ENCODE measurements at places on chromosomes 4 and X.

- peak; percentile 74 for DNase-seq
These were observed 489.1 kb upstream of the INTU start for GRCh38 chr4:127143460-127144195.

DNA sequence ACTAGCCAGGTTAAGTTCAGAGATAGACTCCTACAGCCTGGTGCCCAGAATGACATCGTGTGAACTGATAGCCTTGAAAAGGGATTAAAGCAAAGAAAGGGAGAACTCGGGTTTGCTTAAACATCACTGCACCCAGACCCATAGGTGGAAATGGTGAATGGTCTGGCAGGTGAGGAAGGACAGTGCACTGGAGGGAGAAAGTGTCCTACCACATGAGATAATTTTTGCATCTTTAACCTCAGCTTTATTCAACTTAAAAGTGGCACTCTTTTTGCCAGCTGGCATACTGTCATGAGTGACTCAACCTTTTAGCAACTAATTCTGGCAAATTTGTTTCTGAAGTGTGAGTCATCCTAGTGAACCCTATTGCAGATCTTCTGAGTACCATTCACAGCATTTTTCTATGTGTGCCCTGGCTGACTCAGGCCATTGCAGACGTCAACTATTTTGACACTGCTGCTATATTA is 53.0 kb upstream of the DAPP1 start:
- peak; percentile 96 for DNase-seq

DNA sequence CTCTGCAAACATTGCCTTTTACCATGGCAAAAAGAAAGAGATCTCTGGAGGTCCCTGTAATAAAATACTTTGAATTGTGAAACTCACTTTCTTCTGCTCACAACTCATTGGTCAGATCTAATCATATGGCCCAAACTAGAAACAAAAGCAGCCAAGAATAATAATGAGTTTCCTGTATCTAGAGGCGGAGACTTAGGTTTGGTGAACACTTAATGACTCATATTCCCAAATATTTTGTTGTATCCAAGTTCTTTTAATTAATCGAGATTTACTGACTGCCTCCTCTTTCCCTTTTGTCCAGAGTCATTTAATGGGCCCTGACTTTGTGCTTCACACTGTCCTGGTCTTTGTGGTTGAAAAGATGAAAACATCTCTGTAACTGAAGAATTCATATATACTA is 190.6 kb downstream of the CCSER1 start:
- peak; percentile 77 for DNase-seq

DNA sequence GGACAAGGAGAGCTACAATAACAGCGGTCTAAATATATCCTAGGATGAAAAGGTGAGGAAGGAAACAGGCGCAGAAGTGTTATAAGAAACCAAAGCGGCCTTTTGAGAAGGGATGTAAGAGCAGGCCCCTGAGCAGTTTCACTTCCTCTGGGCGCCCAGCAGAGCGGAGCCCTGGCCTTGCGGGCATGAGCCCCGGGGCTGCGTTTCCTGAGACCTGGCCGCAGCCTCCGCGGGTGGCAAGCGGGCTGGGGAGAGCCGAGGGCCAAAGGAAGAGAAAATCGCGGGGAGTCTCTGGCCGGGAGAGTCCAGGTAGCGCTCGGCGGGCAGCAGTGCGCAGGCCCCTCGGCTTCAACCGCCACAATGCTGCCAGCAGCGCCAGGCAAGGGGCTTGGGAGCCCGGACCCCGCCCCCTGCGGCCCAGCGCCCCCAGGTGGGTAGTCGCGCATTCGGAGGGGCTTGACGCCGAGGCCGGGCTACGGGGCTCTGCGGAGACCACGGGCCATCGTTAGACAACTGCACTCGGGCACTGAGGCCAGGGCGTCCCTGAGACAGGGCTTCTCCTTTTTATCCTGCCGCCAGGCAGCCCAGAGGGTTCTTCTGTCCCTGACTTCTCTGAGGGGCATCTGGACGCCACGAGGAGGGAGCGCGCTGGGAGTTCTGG is at the start of gene BANK1:
TSS of gene BANK1 (plus strand) at position 210 of the 661 bp plus-strand sequence. CDS start at position 361, 151 bp downstream.
- peak; percentile 59 for DNase-seq

GRCh38 chrX:79176028-79176427 is 31.5 kb downstream of the GPR174 start:
- no peak for DNase-seq

GRCh38 chr4:145808848-145809512 is 129.0 kb downstream of the C4orf51 start:
- DNase-seq = no peak

GRCh38 chr4:55912249-55912648 is 36.5 kb upstream of the CEP135 start:
- no peak for DNase-seq

DNA sequence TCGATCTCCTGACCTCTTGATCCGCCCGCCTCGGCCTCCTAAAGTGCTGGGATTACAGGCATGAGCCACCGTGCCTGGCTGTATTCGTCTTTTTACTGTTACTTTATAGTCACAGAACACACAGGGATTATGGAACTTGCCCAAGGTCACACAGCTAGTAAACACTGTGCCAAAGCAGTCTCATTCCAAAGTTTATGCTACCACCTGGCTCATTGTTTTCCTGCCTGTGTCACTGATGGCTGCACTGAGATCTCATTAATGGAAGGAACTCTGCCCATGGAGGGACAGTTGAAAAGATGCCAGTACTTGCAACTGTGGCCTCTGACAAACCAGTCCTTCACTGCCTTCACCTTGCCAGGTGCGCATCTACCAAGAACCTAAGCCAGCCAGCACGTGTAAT is 517.7 kb downstream of the BCOR start:
- DNase-seq = no peak

DNA sequence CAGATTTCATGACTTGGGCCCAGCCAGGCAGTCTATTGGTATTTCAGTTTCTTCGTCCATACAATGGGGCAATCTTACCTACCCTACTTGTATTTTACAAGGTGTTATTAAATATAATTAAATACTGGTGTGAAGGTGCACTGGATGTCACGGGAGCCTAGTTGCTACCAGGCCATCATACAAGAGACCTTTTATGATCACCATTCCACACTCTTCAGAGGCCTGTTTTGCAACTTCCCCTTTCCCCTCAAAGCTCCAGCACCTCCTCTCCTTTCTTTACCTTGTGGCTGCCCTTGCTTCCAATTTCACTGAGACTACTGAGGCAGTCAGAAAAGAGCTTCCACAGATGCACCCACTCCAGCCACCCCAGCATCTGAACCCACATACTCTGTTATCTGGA is 93.8 kb upstream of the HELT start:
- no peak for DNase-seq

DNA sequence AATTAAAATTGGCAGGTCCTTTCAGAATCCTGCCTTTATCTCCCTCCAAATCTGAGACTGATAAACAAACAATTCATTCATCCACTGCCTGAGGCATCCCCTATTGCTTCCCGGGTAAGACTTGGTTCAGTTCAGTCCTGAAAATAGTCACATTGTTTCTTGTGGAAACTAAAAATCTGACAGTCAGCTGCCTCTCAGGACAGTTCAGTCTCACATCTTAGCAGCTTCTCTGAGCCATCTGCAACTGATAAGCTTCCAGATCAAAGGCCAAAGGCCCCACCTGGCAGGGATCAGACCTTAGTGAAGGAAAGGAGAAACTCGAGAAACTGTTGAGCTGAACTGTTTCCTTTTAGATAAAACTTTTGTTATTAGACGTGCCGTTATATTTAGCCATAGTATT is 264.5 kb downstream of the IL15 start:
- no peak for DNase-seq

DNA sequence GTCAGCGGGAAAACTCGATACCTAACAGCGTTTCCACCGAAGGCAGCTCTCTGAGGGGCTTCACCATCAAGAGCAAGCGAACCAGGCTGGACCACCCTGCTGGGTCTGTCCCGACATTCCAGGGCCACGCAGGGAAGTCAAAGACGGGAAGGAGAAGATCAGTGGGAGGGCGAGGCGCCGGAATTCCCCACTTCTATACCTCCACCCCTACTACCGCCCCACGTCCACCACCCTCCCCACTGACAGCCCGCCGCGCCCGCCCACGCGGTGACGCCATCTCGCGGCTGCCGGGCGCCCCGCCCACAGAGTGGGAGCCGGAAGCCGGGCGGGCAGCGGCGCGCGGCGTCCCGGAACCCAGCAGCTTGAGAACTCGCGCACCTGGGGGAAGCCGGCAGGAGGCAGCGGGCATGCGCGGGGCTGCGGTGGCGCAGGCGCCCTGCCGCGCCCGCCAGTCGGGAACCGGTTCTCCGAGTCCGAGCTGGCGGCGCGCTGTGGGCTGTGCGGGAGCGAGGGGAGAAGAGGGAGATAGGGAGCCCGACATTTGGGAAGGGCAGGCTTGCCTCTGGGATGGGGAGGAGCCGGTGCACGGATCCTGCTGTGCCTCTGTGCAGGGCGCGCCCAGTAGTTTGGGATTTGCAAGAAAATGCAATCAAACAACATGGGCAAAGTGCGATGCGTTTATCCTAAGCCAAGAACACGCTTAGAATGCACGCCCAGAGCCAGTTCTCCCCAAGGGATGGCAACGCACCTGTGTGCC is 3.2 kb upstream of the STIM2 start:
- peak; percentile 96 for DNase-seq

DNA sequence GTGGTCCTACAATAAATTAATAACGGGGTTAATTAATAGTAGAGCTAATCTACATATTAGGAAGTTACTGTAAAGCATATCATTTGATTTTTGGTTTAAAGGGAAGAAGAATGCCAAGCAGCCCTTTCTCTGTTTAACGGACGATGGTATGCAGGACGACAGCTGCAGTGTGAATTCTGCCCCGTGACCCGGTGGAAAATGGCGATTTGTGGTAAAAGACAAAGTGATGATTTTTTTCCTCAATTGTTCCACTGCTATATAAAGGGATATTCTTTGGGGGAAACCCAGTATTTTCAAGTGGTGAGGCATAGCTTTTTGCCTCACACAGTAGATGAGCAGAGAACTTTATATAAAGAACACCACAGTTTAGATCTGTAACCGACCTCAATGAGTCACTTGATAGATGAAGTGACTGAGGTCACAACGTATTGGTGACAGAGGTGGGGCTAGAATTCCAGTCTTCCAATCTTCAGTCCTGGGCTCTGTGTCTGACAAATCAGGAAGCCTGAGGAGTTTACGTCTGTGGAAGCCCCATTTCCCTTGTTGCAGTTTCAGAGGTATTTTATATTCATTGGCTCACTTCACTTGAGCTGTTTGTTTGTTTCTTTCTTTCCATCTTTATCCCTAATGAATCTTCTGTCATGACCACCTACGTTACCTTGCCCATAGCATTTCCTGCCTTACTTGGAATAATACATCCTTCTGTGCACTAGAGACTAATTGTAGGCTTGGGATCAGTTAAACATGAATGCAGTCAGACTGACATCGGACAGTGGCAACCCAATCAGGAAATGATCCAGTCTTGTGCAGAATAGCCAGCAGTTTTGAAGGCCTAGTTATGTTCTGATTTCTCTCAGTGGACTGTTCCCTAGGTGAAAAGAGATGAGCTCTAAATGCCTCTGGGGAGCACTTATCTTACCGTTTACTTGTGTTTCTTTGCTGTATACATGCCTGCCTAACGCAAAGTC is 30.1 kb downstream of the ZRSR2 start:
- DNase-seq = peak; percentile 46

DNA sequence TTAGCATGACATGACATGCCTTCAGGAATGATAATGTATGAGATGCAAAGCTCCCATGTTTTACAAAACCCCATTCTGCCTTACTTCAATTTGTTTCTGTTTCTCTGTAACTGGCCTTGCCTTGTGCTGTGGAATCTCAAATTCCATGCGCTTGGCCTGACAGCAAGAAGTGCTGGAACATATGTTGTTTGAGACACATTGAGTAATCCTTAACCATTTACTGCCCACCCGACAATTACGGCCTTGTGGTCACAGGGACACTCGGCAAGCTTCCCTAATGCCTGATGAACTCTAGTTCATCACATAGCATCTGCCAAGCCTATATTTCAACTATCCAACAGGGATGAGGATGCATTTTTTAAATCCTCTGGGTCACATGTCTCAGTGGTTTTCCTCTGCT is 226.4 kb upstream of the CASK start:
- no peak for DNase-seq

- DNase-seq = peak; percentile 1
These were observed 95.8 kb downstream of the COL25A1 start for GRCh38 chr4:109206620-109207019.

DNA sequence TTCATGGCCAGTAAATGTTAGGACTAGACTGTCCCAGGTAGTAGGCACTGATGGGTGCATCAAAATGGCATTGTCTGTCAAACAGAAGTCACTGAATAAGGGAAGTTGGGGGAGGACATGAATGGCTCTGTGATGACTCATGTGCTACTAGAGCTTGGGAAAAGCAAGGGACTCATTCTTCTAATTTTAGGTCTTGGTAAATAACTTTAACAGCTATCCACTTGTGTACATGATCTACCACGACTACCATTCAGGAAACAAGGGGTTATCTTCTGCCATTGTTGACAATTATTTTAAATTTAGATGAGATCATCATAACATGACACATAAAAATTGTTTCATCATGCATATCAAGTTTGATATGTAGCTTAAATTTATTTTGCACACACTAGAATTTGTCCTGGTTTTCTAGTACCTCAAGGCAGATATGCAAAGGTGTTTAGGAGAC is 6.3 kb downstream of the AREG start:
- DNase-seq = peak; percentile 42

DNA sequence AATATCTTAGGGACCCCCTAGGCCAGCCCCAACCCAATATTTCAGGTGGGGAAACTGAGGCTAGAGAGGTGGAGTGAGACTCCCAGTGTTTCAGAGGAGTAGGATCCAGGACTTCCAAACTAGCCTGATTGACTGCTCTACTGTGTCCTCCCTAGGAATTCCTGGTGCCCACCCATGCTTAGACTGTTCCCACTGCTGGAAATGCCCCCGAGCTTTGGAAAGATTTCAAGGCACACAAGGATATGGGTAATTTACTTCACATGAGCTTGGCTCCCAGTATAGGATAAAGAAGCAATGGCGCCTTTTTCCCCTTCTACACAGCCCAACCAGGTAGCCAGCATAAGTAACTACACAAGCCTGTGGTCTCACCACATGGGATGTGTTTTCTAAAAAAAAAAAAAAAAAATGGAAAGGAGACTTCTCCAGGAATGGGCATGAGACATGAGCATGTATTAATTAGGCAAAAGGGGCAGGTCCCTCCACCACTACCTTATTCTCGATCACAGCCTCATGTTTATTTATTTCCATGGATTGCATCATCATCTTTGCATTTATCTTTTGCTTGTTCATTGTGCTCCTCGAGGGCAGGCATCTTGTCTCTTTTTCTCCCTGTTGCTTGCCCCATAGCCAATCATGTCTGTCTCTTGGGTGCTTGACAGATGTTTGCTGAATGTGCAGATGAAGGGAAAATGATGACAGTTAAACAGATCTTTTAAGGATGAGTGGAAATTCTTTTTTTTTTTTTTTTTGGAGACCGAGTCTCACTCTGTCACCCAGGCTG is 66.7 kb downstream of the DRD5 start:
- no peak for DNase-seq

GRCh38 chr4:185888676-185889075 is 76.7 kb upstream of the SORBS2 start:
- no peak for DNase-seq

DNA sequence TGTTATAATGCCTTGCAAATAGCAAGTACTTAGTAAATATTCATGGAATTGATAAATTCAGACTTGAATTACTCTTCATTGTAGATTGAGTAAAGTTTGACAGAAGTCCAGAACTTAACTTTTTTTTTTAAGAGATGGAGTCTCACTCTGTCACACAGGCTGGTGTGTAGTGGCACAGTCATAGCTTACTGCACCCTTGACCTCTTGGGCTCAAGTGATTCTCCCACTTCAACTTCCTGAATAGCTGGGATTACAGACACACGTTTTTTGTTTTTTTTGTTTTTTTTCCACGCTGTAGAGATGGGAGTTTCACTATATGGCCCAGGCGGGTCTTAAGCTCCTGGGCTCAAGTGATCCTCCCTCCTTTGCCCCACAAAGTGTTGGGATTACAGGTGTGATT is 32.1 kb downstream of the UBE2K start:
- DNase-seq = no peak

GRCh38 chr4:159946983-159947615 is 844.2 kb downstream of the RAPGEF2 start:
- DNase-seq = peak; percentile 84
